ENCODE measurements at places on chromosomes 7 and 10.

- DNase-seq = no peak
Observed at GRCh38 chr7:130303551-130303950, 10.6 kb downstream of the CPA4 start.

GRCh38 chr7:103093429-103093828 is 18.5 kb downstream of the ARMC10 start:
- no peak for DNase-seq

GRCh38 chr7:91191771-91192170 is 72.5 kb upstream of the FZD1 start:
- DNase-seq = no peak

GRCh38 chr10:43295436-43295835 is 28.6 kb upstream of the RASGEF1A start:
- DNase-seq = no peak

DNA sequence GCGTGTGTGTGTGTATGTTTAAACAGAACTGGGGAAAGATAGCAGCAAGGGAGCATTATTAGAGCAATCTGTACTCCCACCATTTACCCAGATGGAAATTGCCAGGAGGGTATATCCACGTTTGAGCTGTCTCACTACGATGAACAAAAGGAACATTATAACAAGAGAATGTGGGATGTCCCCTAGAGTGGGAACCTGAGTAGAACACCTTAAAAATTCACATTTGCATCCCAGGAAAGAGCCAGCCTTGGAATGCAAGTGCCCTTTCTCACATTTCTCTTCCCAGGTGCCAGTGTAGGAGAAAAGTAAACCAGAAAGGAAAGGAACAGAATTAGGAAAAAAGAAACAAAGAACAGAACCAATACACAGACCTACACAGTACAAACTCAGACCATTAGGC is 95.3 kb upstream of the PTPRZ1 start:
- DNase-seq = no peak

DNA sequence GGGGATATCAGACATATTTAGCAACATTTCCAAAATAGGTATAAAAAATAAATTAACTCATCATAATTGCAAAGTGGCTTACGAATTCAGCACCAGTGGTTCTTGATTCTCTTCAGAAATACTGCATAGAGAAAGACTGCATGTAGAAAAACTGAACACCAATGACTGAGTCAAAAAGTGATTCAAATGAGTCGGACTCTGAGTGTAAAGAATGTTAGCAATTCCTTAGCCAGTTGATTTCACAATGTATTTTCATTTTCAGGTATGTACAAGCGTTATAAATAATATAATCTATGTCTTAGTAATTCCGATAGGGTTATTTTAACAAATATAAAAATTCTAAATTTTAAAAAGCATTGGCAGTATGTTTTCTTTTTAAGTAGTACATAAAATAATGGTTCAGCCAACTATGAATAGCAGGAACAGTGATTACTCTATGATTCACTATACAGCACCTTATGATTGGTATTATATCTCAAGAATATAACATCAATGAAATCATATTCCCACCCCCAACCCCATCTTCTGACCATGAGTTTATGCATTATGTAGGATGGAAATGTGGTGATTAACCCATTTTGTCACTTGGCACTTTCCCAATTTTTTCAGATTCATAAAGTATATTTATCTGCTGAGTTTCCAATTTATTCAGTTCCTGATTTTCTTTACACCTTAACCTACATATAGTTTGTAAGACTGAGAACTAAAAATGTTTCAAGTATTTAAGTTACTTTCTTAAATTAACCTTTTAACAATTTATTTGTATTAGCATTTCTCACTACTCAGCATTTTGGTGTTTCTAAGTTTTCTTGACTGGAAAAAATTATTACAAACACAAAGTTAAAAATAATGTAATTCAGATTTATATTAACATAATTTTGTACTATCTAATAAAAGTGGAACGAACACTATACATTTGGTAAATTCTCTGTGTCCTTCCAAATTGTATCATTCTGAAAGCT is 33.9 kb downstream of the DNAJC1 start:
- no peak for DNase-seq

GRCh38 chr7:84191261-84191660 is 3.3 kb downstream of the SEMA3A start:
- no peak for DNase-seq

GRCh38 chr7:100860702-100861615 is 6.2 kb upstream of the TRIP6 start:
- DNase-seq = no peak

DNA sequence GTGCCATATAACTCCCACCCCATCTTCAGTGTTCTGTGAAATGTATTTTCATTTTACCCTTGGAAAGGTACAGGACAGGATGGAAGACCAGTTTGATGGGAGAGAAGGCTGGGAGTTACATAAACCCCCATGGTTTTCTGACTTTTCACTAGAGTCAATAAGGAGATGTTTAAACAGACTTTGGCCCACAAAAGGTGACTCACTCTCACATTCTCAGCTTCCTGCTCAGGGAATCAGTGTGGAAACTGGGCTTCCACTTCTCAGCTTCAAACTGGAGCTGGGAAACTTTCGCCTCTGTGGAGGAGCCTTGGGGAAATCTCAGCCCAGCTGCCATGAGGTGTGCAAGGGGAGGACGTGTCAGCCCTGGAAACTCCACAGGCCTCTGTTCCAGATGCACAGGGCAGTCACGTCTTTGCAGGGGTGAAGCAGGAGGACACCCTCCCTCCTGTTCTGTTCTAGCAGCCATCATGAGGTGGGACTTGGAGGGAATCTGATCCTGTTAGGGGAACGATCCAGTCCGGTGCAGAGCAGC is 560.5 kb upstream of the GALNT17 start:
- no peak for DNase-seq

GRCh38 chr10:7269988-7270387 is 140.8 kb downstream of the SFMBT2 start:
- no peak for DNase-seq

- DNase-seq = peak; percentile 5
Observed at GRCh38 chr7:128059143-128059988, 28.1 kb upstream of the LRRC4 start.

- DNase-seq = no peak
Observed at GRCh38 chr10:101766306-101766705, 9.6 kb downstream of the FGF8 start.

GRCh38 chr7:1100386-1100785 is 12.5 kb downstream of the GPER1 start:
- no peak for DNase-seq

DNA sequence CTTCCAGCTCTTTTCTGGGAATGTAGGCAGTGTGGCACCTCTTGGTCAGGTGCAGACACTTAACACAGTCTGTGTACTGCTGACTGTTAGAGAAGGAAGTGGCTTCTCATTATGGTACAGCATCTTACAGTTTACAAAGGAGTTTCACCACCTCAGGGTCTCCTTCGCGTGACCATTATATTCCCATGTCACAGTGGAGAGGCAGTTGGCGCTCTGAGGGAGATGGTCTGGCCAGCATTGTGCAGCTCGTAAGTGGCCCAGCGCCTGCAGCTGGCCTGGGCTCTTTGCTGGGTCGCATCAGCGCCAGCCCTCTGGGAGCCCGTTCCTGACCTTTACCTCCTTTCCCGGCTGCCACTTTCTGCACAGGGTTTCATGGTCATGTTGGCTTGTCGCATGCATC is 15.4 kb downstream of the TSPAN15 start:
- no peak for DNase-seq

GRCh38 chr10:24240041-24240751 is 31.3 kb downstream of the KIAA1217 start:
- no peak for DNase-seq

DNA sequence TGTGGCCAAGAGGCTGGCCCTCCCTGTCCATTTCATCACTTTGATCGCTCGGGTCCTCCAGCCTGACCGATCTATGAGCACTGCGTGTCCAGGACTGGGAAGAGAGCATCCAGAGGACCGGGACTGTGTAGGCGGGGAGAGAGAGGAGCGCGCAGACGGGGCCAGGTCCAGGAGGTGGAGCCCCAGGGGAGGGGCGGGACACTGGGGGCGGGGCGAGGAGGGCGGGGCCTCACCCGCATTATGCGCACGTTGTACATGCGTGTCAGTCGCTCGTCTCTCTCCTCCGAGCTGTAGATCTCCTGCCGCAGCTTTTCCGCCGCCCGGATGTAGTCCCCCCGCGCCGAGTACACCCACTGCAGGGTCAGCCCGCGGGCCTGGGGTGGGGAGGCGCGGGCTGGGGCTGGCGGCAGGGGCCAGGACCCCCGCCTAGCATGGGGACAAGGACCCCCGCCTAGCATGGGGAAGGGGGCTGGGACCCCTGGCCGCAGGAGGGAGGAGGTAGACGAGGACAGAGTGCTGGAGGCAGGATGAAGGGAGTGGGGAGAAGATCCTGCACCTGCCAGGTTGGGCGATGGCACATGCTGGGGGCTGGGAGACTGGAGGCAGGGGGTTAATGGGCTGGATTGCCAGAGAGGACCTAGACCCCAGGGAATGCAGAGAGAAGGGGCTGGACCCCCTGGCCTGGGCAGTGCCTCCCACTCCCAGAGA is 14.3 kb downstream of the MOSPD3 start:
- peak; percentile 81 for DNase-seq

DNA sequence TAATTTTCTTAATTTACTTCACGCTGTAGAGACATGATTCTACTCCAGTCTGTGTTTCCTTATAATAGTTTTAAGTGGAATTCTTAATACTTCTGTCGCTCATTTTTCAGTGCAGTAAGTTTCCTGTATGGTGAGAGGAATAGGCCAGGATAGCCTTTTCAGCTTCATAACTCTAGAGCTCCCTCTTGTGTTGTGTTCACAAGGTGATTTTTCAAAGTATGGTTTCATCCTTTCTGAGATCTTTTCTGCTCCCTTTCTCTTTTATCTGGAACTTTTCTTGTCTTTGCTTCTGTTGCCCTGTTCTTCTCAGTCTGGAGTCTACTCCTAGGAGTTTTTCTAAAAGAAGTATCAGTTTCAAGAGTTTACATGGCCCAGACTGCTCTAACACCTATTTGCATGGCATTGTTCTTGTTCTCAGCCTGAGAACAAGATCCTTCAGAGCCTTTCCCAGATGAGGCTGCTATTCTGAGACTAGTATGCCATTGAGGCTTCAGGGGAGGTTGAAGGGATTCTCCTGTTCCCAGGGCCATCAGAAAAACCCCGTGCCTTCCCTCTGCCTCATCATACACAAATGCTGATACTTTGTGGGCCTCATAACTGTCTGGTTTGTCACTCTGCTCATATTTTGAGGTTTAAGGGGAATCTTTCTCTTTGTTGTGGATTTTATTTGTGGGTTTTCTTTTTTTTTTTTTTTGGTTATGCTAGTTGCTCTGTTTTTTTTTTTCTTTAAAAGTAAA is 21.8 kb downstream of the NET1 start:
- no peak for DNase-seq

DNA sequence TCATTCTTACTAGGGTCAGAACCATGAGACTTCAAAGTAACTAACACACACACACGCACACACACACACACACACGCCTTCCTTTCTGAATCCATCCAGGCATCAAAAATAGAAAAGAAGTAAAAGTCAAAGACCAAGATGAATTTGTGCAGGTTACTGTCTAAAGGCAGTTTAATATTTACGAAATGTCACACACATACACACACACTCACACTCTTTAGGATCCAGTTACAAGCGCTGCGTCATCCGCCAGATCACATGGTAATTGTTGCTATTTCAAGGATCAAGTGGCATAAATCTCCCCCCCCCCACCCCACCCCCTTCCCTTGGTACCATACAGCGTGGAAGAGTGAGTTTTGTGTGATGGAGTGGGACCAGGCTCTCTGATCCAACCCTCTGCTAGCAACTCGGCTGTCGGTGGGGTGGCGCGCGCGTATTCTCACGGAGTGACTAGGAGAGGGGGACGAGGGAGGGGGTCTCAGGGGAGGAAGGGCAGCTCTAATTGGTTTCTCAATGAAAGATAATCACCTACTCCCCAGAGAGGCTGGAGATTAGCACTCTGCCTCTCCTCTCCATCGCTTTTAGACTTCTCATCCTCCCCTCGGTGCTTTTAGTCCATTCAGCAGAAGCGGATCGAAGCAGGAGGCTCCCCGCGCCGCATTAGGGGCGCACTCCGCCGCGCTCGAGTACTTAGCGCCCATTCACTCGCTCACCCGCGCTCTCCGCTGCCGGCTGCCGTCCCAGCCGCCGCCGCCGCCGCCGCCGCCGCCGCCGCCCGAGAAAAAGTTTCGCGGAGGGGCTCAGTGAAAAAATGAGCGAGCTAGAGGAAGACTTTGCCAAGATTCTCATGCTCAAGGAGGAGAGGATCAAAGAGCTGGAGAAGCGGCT is 83.5 kb upstream of the PRKG1 start:
- no peak for DNase-seq

GRCh38 chr7:43872406-43873110 is 3.2 kb upstream of the MRPS24 start:
- DNase-seq = no peak

- DNase-seq = no peak
Observed at GRCh38 chr7:157676001-157676400, 339.2 kb downstream of the DNAJB6 start.

- no peak for DNase-seq
Observed at GRCh38 chr10:44988957-44989585, 10.5 kb upstream of the DEPP1 start.

GRCh38 chr10:91073286-91073979 is 147.0 kb upstream of the PCGF5 start:
- no peak for DNase-seq

GRCh38 chr10:101830322-101831168 is 12.3 kb upstream of the OGA start:
- DNase-seq = peak; percentile 95

GRCh38 chr7:85627791-85628586 is 441.1 kb upstream of the SEMA3D start:
- DNase-seq = no peak

DNA sequence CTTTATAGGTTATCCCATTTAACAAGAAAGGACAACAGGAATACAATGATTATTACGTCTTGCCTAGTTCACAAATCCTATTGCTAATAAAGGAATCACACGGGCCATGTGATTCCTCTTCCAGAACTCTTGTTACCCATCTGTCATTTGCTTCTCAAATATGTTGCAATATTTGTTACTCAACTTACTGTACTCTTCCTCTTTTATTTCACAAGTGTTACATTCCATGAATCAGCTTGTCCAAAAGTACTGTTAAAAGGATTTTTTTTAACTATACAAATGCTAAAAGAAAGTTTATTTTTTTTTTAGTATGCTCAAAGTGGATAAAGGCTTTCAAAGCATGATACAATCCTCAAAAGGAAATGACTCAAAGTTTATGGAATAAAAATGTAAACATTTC is 3.9 kb upstream of the CD36 start:
- no peak for DNase-seq

DNA sequence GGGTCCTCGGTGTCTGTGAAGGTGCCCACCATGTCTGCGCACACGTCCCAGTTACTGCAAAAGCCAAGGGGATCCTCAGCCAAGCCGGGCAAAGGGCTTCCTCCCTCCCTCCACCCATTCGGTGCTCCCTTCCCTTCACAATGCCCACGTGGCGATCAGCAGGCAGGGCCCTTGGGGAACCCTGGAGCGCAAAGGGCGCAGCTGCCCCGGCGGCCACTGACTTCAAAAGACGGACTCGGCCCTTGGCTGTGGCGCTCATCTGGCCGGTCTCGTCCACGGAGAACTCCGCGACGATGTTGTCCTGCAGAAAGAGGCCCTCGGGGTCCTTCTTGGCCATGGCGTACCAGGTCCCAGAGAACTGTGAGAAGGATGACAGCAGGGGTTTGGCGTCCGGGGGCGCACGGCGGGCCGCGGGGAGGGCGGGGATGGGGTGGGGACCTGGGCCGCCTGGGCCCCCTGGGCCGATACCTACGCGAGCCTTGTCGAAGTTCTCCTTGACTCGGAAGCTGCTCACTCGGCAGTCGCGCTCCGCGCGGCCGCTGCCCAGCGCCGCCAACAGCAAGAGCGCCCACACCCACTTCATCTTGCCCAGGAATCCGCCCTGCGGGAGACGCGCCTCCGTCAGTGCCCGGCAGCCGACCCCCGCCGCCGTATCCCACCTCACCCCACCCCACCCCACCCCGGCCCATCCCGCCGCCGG is 439 bp downstream of the RBP4 start:
- DNase-seq = peak; percentile 13
